ENCODE measurements at places on chromosomes 1 and 21.
A peak's percentile ranks its signal among the peaks of the same experiment; 100 is the strongest.

GRCh38 chr1:33322109-33322508 is 1.2 kb upstream of the A3GALT2 start:
- no peaks in the 10 kb centered on the region for H3K27me3 ChIP-seq
- H3K27ac ChIP-seq: peak overlapping the region; percentile 69
- H3K36me3 ChIP-seq: peaks cover 20% of the 10 kb centered on the region
- peaks cover 2% of the 10 kb centered on the region for H3K4me1 ChIP-seq
- no peak overlapping the region for H3K4me3 ChIP-seq

- H3K4me1 ChIP-seq: peaks cover 4% of the 10 kb centered on the region
- no peak overlapping the region for H3K27ac ChIP-seq
- DNase-seq: no peak
- H3K36me3 ChIP-seq: no peaks in the 10 kb centered on the region
- no peak overlapping the region for H3K4me3 ChIP-seq
Measured at GRCh38 chr1:88141499-88142074, 542.5 kb upstream of the PKN2 start.

DNA sequence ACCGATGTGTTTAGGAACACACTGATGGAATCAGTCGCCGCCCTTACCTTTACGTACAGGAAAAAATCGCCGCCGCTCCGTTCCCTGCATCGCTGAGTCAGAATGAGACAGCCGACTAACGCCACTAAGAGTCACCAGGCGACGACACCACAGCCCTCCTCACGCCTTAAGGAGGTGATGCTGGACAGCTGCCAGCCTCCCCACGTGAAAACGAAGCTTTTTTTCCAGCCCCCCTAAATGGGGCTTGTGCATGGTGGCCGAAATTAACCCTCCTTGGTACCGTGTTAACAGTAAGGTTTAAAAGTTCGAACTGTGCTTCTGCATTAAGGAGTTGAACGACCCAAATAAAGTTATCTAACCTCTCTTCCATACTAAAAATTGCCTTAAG is 511 bp downstream of the DNTTIP2 start:
- DNase-seq: no peak
- no peaks in the 10 kb centered on the region for H3K27me3 ChIP-seq
- peak overlapping the region; percentile 97 for H3K4me3 ChIP-seq
- H3K36me3 ChIP-seq: peaks cover 23% of the 10 kb centered on the region
- H3K27ac ChIP-seq: peak overlapping the region; percentile 98

DNA sequence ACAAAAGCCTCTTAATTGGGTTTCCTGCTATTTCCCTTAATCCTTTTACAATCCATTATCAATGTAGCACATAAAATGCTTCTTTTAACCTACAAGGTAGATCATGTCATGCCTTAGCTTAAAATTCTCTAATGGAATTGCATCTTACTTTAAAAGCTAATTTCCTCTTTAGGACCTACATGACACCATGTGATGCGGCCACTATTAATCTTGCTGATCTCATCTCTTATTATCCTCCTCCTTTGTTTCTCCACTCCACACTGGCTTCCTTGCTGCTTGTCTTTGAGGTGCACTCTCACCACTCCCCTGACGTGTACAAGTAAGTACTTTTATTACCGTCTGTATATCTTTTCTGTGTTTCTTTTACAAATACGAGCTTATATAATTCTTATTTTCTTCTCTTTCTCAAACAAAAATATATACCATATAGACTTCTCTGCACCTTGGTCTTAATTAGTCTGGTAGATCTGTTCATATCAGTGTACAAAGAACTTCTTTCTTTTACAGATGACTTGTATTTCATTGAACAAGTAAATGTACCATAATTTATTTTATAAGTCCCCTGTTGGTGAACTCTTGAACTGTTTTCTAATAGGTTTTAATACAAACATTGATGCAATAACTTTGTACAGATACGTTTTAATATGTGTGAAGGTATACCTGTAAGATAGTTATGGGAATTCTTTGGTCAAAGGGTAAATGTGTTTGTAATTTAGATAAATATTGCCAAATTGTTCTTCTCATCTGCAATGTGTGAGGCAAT is 28.2 kb downstream of the GPR88 start:
- no peaks in the 10 kb centered on the region for H3K4me1 ChIP-seq
- H3K27ac ChIP-seq: no peak overlapping the region
- H3K27me3 ChIP-seq: peaks cover 4% of the 10 kb centered on the region
- no peaks in the 10 kb centered on the region for H3K36me3 ChIP-seq
- H3K4me3 ChIP-seq: no peak overlapping the region
- DNase-seq: no peak

GRCh38 chr1:91732291-91733107 is 153.5 kb downstream of the TGFBR3 start:
- H3K36me3 ChIP-seq: no peaks in the 10 kb centered on the region
- H3K27ac ChIP-seq: peak overlapping the region; percentile 62
- no peak for DNase-seq

- no peaks in the 10 kb centered on the region for H3K27me3 ChIP-seq
- no peak for DNase-seq
- H3K4me1 ChIP-seq: peaks cover 38% of the 10 kb centered on the region
- H3K4me3 ChIP-seq: no peak overlapping the region
- no peaks in the 10 kb centered on the region for H3K36me3 ChIP-seq
Measured at GRCh38 chr1:228801068-228801467, 65.8 kb downstream of the RHOU start.

GRCh38 chr1:166165661-166166328 is 1.0 kb downstream of the FAM78B start:
- peak overlapping the region; percentile 66 for H3K4me3 ChIP-seq
- H3K27ac ChIP-seq: no peak overlapping the region
- no peak for DNase-seq

GRCh38 chr1:47644212-47644573 is 206.3 kb downstream of the FOXD2 start:
- H3K4me3 ChIP-seq: peak overlapping the region; percentile 1
- peak overlapping the region; percentile 87 for H3K27ac ChIP-seq
- H3K36me3 ChIP-seq: no peaks in the 10 kb centered on the region
- DNase-seq: no peak

DNA sequence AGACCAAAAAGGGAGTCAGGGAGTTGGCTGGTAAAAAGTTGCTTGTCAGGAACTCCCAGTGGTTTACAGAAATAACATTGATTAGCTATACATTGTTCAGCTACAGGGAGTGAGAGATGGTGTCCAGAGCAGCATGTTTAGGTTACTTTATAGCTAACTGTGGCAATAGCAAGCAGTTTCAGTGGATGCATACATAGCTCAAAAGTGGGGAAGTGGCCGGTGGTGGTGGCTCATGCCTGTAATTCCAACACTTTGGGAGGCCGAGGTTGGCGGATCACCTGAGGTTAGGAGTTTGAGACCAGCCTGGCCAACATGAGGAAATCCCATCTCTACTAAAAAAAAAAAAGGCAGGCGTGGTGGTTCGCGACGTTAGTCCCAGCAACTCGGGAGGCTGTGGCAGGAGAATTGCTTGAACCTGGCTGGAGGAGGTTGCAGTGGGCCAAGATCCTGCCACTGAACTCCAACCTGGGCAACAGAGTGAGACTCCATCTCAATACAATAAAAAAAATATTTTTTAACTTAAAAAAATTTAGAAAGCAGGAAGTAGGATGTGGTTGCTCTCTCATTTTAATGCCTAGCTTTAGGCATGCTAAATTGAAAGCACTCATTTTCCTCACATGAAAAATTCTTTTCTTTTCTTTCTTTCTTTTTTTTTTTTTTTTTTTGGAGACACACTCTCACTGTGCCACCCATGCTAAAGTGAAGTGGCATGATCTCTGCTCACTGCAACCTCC is 109.7 kb downstream of the PPIAL4G start:
- H3K4me3 ChIP-seq: no peak overlapping the region
- no peaks in the 10 kb centered on the region for H3K36me3 ChIP-seq
- peaks cover 7% of the 10 kb centered on the region for H3K27me3 ChIP-seq
- no peak overlapping the region for H3K27ac ChIP-seq
- no peaks in the 10 kb centered on the region for H3K4me1 ChIP-seq
- DNase-seq: no peak

GRCh38 chr1:172344444-172344843 is 76.0 kb upstream of the C1orf105 start:
- H3K27ac ChIP-seq: peak overlapping the region; percentile 97
- peaks cover 24% of the 10 kb centered on the region for H3K36me3 ChIP-seq
- H3K4me3 ChIP-seq: no peak overlapping the region
- DNase-seq: no peak
- H3K27me3 ChIP-seq: no peaks in the 10 kb centered on the region

DNA sequence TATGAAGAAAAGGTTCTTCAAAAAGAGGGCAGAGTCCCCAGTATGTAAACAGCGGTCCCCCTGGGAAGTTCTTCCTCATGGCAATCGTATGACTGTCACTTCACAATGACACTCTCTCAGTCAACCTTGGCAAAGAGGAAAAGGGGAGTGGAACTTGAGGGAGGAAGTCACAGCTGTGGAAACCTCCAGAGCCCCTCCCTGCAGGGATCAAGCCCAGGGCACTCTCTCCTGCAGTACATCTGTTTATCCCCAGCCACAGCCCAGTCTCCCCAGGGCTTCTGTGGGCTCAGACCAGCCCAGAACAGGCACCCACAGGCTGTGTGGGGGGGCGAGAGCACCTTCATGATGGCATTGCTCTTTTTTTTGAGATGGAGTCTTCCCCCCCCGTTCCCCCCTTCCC is 2.0 kb downstream of the ATP13A2 start:
- no peaks in the 10 kb centered on the region for H3K36me3 ChIP-seq
- DNase-seq: no peak
- no peaks in the 10 kb centered on the region for H3K27me3 ChIP-seq

GRCh38 chr1:218521414-218522169 is 176.5 kb downstream of the TGFB2 start:
- DNase-seq: no peak
- H3K4me3 ChIP-seq: no peak overlapping the region
- no peaks in the 10 kb centered on the region for H3K27me3 ChIP-seq
- H3K36me3 ChIP-seq: no peaks in the 10 kb centered on the region
- no peak overlapping the region for H3K27ac ChIP-seq

GRCh38 chr1:41379738-41380130 is 18.5 kb downstream of the FOXO6 start:
- peaks cover 76% of the 10 kb centered on the region for H3K4me1 ChIP-seq
- H3K4me3 ChIP-seq: no peak overlapping the region
- no peak for DNase-seq
- peaks cover 30% of the 10 kb centered on the region for H3K36me3 ChIP-seq

Measured in mesothelial cell of epicardium (in vitro differentiated cells).